Urinary bladder (tissue), 4 donors: ENCODE measurements at places on chromosomes 16 and 17. TPM values are rescaled to one million over a fixed set of nuclear protein-coding genes. Genes with fewer than 3 reads are reported as not detected.

DNA sequence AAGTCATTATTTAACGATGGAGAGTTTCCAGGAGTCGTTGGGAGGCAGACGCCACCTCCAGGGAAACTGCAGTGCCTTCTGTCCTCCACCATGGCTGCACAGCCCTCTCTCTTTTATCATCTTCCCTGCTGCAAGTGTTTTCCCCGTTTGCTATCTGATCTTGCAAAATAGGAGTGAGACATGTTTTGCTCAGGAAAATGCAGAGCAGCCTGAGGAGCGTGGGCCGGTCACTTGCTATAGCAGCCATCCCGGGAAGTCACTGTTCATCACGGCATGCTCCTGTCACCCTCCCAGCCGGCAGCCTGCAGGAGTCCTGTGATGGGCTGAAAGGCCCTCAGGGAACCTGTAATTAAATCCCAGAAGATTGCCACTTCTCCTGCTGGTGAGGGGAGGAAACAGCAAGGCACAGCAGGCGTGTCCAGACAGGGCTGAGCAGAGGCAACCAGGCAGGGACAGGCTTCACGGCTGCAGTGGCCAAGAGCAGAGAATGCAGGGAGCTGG lies 143.1 kb downstream of the GSG1L start:
- DNase-seq: no peak

DNA sequence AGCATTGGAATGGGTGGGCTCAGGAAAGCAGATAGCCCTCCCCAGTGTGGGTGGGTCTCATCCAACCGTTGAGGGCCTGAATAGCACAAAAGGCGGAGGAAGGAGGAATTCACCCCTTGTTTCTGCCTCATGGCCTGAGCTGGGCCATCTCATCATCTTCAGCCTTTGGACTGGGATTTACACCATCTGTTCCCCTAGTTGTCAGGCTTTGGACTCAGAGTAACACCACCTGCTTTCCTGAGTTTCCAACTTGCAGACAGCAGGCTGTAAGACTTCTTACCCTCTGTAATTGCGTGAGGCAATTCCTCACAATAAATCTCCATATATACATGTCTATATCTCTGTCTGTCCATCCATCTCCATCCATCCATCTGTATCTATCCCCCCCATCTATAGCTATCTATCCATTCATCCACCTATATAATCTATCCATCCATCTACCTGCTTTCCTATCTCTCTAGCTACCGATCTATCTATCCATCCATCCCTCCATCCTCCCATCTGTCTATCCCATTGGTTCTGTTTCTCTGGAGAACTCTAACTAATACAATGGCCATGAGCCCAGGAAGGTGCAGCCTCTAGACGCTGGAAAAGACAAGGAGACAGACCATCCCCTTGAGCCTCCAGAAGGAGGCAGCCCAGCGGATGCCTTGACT lies 21.3 kb downstream of the DNAH17 start:
- no peak for DNase-seq

DNA sequence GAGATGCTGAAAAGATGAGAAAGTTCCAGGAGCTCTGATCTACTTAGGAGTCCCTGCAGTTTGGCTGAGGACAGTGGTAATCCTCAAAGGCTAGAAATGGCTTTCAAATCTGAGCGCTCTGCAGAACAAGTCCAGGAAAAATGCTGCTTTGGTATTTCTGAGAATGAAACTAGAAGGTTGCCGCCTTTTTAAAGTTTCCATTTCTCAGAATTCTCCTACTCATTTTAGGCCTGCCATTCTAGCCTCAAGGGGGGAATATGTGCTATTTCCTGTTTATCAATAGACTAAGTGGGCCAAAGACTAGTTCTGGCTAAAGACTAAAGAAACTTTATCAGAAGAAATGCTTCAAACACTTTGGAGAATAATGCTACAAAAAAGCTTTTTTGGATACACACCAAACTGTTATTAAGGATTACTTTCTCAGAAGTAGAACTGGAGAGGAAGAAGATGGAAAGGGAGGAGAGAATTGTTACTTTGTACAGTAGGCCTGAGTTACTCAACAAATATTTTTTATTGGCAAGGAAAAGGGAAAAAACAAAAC lies at the start of gene SLFN12L:
Gene SLFN12L (minus strand): TSS at position 78 of the 541 bp plus-strand sequence. CDS start 15,314 bp downstream, outside the sequence.
- no peak for DNase-seq

DNA sequence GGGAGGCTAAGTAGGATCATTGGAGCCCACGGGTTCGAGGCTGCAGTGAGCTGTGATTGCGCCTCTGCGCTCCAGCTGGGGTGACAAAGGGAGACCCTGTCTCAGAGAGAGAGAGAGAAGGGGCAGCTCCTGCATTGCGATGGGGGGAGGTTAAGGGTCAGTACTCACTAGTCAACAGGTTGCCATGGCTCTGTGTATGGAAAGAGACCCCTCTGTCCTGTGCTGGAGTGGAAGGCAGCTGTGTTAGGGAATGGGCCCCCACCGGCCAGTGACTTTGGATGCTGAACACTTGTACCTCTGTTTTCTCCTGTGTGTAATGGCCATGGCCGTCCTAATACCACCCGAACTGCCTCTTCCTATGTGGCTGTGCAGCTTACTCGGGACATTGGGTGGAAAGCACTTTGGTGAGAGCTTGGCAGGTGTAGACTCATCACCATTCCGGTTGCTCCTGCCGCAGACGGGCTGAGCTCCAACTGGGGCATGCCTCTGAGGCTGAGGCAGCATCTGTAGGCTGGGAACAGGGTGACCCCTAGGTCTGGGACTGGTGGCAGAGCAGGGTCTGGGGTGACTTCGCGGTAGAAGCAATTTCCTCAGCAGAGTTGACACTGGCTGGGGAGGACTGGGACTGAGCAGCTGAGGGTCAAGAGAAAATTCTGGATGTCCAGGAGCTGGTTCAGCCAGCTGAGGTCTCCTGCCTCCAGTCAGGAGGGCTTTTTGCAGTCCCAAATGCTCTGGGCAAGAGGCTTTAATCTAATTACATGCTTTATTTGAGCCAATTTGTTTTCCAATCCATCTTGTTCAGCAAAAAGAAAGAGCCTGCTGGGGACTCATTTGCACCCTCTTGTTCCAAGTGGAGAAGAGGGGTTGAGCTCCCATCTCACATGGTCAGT lies 184.5 kb downstream of the NTN1 start:
- DNase-seq: no peak

DNA sequence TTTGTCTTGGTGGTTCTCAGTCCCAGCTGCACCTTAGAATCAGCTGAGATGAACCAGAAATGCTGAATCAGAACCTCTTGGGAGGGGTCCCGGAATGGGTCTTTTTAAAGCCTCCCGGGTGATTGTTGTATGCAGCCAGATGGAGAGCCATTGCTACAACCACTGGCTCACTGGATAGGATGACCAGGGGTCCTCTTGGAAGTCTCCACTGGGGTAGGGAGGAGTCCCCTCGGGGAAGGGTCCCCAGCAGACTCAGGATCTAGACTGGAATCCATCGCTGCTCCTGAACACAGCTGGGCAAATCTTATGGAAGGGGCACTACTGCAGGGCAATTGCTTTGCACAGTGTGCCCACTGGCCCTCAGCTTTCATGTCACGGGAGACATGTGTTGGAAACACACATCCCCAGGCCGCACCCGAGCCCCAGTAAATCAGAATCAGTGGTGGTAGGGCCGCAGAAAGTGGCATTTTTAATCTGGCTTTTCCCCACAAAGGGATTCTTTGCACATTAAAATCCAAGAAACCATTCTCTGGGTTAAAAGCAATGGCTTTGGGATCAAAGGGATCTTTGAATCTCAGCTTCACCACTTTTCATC lies 117.3 kb downstream of the IRX5 start:
- no peak for DNase-seq

- no peak for DNase-seq
Measured at GRCh38 chr16:88007321-88007731, 56.1 kb downstream of the BANP start.

- no peak for DNase-seq
Measured at GRCh38 chr17:64024215-64024654, 3.8 kb upstream of the ICAM2 start.

Gene ATXN2L
- 35.9 TPM for total RNA-seq

GRCh38 chr16:58885528-58886170 lies 151.5 kb upstream of the GOT2 start:
- no peak for DNase-seq

Gene PRAC2
- total RNA-seq: 2.1 TPM

- no peak for DNase-seq
Measured at GRCh38 chr16:11677451-11677951, 9.2 kb downstream of the SNN start.

DNA sequence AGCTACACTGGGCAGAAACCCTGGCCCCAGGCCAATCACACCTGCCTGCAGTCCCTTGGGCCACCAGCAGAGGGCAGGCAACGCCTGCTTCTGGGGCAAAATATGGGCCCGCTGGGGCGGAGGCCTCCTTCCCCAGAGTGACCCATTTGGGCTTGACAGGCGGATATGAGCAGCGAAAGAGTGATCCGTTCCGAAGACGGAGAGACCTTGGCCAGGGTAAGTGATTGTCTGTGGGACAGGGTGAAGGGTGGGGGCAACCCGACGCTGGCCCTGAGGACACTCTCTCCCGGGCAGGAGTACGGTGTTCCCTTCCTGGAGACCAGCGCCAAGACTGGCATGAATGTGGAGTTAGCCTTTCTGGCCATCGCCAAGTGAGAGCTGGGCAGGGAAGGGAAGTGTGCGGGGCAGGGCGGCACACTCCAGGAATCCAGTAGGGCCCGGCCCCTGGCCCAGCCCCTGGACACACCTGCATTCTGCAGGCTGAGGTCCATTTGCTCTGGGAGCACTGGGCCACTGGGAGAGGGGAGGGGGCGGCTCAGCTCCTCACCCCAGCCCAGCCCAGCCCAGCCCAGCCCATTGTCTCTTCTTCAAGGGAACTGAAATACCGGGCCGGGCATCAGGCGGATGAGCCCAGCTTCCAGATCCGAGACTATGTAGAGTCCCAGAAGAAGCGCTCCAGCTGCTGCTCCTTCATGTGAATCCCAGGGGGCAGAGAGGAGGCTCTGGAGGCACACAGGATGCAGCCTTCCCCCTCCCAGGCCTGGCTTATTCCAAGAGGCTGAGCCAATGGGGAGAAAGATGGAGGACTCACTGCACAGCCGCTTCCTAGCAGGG lies 3.5 kb upstream of the NHERF1 start:
- no peak for DNase-seq

- DNase-seq: no peak
Measured at GRCh38 chr17:511001-511698, 158.5 kb upstream of the RPH3AL start.

DNA sequence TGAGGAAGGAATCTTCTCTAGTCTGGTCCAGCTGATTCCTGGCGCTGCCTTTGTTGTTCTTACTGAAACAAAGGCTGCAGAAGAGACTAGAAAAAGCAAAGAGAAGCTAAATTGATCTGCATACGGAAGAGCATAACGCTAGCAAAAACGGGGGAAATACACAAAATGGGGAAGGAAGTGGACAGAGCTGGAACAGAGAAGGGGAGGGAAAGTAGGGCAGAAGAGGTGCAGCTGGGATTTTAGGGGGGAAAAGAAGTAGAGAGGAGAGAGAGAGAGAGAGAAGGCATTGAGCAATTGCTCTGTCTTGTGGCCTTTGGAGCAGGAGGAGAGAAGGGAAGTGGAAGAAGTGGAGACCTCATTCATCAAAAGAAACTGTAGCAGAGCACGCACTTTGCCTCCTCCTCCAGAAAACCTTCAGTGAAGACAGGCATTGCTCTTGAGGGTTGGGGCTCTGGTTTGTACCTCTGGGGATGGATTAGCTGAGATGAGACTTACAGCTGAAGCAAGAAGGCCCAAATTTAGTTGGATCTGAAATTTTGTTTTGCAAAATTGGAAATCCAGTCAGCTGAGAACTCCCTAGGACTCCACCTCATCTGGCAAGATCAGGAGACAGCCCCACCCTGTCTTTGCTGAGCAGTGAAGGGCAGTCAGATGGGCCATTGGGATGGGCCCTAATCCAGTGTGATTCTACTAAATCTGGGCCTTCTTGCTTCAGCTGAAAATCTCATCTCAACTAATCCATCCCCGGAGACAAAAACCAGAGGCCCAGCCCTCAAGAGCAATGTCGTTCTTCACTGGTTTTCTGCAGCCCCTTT lies 55.8 kb downstream of the CDRT4 start:
- no peak for DNase-seq

DNA sequence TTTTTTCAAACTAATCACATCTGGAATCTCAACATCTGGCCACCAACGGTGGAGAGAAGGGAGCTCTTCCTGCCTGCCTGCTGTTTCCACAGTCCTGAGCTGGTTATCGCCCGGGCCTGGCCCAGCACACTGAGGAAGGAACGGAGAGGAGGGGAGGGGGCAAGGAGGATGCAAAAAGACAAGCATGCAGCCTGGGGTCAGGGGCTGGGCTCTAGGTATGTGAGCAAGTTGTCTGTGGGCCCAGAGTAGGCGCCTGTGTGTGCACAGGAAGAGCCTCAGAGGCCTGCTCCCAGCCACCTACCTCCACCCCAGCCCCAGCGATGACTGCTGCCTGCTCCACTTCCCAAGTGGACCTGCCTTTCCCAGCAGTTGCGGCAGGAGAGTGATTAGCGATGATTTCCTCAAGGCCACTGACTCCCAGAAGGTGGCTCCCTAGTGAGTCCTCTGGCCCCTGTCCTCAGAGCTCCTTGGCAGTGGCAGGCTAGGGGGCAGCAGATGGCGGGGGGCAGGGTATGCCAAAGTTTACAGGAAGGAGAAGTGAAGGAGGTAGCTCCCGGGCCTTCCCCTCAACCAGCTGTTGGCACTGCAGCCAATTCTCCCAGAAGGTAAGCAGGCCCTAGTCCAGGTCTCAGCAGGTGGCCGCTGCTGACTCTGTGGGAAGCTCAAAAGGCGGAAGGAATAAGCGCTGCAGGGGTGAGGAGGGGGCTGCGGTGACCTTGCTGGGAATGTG lies 27.0 kb upstream of the RASD1 start:
- no peak for DNase-seq
